Iris pigment epithelial cell (primary cell): ENCODE measurements at places on chromosomes 2 and 18.

DNA sequence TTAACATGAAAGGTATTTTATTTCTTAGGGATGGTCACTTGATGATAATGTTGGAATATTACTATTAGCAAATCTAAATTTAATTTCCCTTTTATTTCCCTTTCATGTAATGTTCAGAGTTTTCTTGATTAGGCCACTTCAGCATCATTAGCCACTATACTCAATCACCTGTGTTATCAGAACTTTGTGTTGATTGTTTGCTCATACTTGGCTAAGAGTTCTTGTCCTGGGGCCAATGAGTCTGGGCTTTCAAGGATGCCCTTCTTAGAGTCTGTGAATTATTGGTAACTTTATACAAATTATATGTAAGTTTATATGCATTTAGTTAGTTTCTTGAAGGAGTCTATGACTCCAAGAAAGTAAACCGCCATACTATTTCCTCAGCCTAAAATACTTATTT lies 408.0 kb upstream of the DDX18 start:
- DNase-seq, result no peak

GRCh38 chr2:147109291-147109690 lies 735.5 kb upstream of the ACVR2A start:
- DNase-seq, result no peak

- peak; percentile 56 for DNase-seq
These were observed 86.5 kb upstream of the SEC11C start for GRCh38 chr18:59052965-59053820.

- no peak for DNase-seq
These were observed 450.4 kb upstream of the TCF4 start for GRCh38 chr18:56038171-56039030.

DNA sequence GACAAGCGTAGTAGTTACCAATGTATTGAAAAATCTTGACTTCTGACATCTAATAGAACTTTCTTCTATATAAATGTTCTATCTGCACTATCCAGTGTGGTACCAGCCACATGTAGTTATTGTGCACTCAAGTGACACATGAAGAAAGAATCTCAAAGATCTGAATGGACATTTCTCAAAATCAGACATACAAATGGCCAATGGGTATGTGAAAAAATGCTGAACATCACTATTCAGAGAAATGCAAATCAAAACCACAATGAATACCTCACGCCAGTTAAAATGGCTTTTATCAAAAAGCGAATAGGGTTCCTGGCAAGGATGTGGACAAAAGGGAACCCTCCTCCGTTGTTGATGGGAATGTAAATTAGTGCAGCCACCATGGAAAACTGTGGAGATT lies 37.5 kb upstream of the SMCHD1 start:
- peak; percentile 38 for DNase-seq

DNA sequence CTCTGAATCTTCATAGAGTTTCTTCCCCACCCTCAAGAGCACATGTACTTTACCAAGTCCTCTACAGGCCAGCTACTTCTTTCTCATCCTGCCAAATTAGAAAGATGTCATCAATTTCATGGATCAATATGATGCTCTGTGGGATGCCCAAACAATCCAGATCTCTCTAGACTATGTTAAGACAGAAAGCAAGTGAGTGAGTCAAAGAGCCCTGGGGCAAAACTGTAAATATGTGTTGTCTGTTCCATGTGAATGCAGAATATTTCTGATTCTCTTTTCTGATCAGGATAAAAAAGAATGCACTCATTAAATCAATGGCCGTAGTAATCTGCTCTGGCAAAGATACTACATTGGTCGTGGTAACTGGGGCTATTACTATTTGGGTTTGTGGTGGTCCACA lies 53.1 kb upstream of the ROCK2 start:
- DNase-seq, result no peak

GRCh38 chr2:150208689-150209088 lies 278.8 kb downstream of the RND3 start:
- DNase-seq, result no peak

- no peak for DNase-seq
These were observed 27.1 kb upstream of the TXNDC2 start for GRCh38 chr18:9858642-9859041.

GRCh38 chr2:65164426-65164891 lies 34.6 kb upstream of the RAB1A start:
- DNase-seq, result no peak

DNA sequence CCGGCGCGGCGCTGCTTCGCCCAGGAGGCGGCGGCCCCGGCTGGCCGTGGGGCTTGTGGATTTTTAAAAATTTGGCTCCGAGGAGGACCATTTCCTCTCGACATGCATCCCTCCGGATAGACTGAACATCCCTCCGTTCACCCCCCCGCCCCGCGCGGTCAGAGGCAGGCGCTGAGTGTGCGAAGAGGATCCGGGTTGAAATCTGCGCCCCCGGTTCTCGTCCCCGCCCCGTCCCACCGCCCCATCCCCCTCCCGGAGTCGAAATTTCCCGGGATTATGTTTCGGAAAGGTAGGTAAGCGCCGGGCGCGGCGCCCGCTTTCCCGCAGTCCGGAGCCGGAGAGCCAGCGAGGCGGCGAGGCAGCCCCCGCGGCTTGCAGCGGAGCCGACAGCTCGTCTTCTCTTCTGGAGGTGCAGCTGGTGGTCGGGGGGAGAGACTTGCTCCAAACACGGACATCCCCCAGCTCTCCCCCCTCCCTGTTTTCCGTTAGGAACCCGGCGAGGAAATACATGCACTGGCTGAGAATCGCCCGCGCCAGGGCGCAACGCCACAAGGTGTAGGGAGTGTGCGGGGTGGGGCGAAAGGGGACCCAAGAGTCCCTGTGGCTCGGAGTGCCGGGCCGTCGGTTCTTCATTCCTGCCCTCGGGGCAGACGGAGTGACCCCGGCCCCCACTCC lies at the start of gene PRKCE:
PRKCE (plus strand) TSS at position 261 of the 675 bp plus-strand sequence.
- peak; percentile 22 for DNase-seq

DNA sequence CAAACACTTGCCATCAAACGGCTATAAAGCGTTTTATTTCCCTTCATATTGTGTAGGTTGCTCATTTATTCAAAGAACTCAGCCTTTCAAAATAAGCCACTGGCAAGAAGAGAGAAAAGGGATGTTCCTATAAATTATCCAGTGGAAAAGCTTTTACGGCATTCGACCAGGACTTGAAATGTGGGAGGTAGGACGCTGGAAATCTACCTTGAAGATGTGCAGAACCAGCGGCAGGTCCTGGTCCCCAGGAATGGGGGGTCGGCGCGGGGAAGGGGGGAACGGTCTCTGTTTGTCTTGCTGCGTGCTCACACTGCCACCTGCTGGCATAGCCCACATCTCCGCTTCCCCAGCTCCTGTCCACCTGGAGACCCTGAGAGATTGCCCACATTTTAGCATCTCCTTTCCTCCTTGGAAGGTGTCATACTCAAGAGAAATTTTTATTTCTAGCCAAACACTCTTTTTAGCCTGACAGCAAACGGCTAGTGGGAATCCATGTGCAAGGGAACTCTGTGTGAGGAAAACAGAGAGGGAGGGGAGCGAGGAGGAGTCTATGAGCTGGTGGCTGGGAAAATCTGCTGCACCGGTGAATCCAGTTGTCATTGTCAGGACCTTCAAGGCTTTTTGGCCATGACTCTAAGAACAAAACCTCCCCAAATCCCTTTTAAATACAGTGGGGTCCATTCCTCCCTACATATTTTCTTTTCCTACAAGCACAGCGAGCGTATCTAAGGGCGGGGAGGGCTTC lies 349.0 kb upstream of the PKDCC start:
- no peak for DNase-seq

GRCh38 chr18:23504720-23505119 lies 1.4 kb downstream of the RMC1 start:
- no peak for DNase-seq

- DNase-seq, result peak; percentile 7
These were observed 359.3 kb downstream of the KIAA1328 start for GRCh38 chr18:37188016-37188791.

- DNase-seq, result no peak
These were observed 5.8 kb upstream of the ARID5A start for GRCh38 chr2:96530474-96531357.

DNA sequence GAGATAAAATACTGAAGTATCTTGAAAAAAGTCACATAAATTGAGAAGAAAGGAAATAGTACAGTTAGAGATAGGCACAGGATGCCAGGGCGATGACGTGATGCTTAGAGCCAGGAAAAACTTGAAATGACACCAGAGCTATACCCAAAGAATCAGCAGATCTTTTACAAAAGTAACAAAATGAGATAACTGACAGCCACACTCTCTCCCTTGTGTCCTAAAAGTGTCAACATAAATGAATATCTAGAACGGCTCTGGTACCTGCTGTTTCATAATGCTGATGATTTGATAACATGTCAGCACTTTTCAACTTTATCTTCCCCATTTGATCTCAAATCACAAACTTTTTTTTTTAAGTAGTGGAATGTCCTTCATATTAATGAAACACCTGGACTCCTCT lies 45.6 kb upstream of the ZC3H15 start:
- DNase-seq, result no peak

GRCh38 chr2:7748717-7749415 lies 831.7 kb downstream of the RNF144A start:
- peak; percentile 1 for DNase-seq

DNA sequence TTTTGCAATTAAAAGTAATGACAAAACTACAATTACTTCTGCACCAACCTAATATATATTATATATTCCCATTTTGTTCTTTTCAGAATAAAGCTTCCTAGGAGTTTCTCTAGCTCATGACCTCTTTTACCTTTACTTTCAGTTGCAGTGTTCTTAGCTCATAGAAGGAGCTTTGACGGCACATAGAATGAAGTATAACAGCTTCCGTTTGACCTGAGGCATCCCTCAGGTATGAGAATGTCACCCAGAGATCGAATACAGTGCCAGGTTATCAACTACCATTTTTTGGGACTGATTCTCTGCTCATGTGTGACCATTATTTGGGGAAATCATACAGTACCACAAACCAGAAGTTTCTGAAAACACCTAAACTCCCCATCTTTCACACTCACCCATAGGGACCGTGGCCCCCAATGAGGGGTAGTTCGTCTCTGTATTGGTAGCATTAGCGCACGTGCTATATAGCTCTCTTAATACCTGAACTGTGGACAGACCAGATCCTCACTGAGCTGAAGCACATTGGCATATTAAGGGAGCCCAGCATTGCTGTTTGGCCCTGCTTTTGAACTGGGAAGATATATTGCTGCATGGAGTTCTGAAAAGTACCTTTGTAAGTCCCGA lies 123.0 kb downstream of the SPTBN1 start:
- DNase-seq, result no peak

- DNase-seq, result peak; percentile 24
These were observed 182.3 kb downstream of the INO80D start for GRCh38 chr2:205903549-205904129.

DNA sequence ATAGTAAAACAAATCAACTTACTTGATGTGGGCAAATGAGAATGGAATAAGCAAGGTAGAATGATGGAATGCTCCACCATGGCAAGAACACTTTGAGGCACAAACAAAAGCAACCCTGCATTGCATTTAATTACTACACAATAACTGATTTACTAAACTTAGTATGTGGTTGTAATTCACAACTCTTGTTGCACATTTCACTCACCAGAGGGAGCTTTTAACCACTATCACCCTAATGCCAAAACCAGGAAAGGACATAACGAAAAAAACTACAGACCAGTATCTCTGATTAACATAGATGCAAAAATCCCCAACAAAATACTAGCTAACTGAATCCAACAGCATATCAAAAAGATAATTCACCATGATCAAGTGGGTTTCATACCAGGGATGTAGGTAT lies 659.8 kb downstream of the CPS1 start:
- DNase-seq, result peak; percentile 19

DNA sequence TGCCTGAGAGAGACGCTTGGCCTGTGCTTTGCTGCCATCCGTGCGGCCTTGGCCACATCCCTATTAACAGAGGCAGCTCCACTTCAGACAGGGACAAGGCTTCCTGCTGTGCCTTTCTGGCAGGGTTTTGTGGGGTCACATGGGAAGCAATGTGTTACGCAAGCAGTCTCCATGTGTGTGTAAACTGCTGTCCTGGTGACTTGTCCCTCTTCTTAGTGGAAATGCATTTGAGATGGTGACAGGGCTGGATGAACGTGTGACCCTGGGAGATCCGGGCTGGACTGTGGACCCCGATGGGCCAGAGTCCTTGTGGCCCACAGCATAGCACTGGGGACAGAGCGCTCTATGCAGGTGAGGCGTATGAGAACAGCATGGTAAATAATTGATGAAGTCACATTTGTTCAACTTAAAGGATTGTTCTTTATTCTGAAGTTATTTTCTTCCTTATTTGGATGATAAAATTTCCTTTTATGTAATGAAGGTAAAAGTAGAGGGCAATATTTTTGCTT lies 23.2 kb downstream of the ASB1 start:
- peak; percentile 65 for DNase-seq

DNA sequence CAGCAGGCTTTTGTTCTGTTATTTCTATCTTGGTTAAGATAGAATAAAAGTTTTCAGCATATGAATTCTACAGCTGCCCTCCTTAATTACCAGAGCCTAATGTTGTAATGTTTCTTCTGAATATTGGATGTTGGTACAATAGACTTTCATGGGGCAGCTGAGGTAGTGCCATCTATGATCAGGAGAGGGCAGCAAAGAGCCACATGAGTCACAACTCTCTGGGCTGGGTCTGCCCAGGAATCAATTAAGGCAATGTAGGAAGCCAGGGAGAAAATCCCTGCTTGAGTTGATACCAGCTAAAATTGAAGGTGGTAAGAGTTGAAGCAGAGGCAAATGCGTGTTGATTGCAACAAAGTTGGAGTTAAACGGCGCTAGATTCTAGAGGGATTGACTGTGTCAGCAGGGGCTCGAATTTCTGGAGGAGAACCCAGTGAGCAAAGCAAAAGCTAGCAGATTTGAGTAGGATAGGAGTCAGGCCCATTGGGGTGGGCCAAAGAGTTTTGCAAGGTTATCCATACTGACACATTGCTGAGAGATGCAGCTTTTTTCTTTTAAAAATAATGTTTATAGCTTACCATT lies 10.6 kb upstream of the MC5R start:
- DNase-seq, result peak; percentile 51

DNA sequence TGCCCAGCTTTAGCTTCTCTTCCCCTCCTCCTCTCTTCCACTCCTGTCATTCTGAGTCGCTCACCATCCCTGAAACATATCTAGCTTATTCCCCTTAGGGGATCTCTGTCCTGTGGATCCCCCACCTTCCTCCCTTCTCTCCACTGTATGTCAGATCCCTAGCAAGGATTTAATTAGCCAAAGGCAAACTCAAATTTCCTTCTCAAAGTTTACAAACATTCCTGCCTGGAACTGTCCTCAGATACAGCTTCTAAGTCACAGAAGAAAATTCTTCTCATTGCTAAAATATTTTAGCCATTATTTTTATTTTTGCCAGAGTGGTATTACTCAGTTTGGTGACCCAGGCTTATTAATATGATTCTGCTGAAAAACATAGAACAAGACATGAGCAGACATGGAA lies 315.3 kb downstream of the CYP26B1 start:
- no peak for DNase-seq

DNA sequence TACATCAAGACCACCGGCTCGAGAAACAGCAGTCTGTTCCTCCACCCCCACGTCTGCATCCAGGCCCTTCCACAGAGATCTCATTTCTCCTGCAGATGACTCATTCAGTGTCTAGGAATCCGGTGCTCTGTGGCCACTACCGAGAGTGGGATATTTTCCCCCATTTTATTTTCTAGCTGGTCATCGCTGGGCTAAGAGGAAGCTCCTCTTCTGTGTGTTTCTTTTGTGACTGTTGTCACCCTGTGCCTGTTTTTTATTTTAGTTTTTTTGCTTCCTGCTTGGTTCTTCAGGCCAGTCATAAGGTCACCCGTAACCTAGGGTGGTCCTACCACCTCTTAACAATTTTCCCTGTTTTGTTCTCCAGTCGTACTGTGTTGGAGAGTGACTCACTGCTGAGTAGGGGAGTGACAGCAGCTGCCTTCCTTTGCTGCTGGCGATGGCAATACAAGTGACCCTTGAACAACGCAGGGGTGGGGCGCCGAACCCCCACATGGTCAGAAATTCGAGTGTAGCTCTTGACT lies 6.7 kb downstream of the RAMP1 start:
- peak; percentile 68 for DNase-seq
